ENCODE measurements at places on chromosomes 12 and 14. TPM values are rescaled to one million over a fixed set of nuclear protein-coding genes. Genes with fewer than 3 reads are reported as not detected.

Gene PAPLN
- total RNA-seq = 1.6 TPM

Gene SLCO1B3
- total RNA-seq = not detected

Gene SDR9C7
- not detected for total RNA-seq

Gene CLEC9A
- not detected for total RNA-seq

Gene RD3L
- not detected for total RNA-seq

Gene FBRSL1
- 7.4 TPM for total RNA-seq

Gene BIN2
- not detected for total RNA-seq

Gene GMFB
- 114 TPM for total RNA-seq

Gene LRP6
- 26.3 TPM for total RNA-seq

Gene GALC
- 24.2 TPM for total RNA-seq

Gene SYCP3
- total RNA-seq = under 0.01 TPM

Gene SLC10A1
- total RNA-seq = not detected

Gene SIX4
- 16.6 TPM for total RNA-seq

Gene CAPZA3
- total RNA-seq = not detected

Gene INSM2
- total RNA-seq = not detected

Gene ST8SIA1
- under 0.01 TPM for total RNA-seq

Gene WNK1
- total RNA-seq = 108 TPM

Gene TMBIM6
- total RNA-seq = 511 TPM

Gene OLR1
- total RNA-seq = 8.7 TPM

Gene RAB5B
- total RNA-seq = 77.3 TPM

Gene CTSG
- total RNA-seq = not detected

Gene ARID2
- total RNA-seq = 13.6 TPM

Gene VRK1
- total RNA-seq = 42.5 TPM

Measured in placental pericyte (primary cell).